ENCODE measurements at places on chromosomes 7 and 10. TPM values are rescaled to one million over a fixed set of nuclear protein-coding genes. Genes with fewer than 3 reads are reported as not detected.

DNA sequence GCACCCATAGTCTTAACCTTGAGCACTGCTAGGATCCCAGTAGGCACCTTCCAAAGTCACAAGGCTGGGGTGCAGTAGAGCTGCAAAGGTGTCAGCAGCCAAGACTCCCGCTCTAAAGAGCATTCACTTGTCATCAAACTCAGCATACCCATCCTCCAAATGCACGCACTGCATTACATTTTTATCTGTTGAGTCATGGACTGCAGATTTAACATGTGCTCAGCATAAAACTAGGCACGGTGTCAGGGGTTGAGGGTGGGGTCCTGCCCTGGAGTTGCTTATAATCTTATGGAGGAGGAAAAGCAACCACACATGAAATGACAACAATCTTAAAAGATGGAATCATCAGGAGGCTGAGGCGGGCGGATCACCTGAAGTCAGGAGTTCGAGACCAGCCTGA, 102.6 kb downstream of the PARP12 start:
- no peak overlapping the region for H3K4me3 ChIP-seq
- H3K27ac ChIP-seq: no peak overlapping the region
- H3K4me1 ChIP-seq: peaks cover 2% of the 10 kb centered on the region
- DNase-seq: no peak
- peaks cover 2% of the 10 kb centered on the region for H3K27me3 ChIP-seq
- no peaks in the 10 kb centered on the region for H3K36me3 ChIP-seq

Gene PEX1
- 21.8 TPM for total RNA-seq

Gene ZNF33A
- total RNA-seq: 58.6 TPM

DNA sequence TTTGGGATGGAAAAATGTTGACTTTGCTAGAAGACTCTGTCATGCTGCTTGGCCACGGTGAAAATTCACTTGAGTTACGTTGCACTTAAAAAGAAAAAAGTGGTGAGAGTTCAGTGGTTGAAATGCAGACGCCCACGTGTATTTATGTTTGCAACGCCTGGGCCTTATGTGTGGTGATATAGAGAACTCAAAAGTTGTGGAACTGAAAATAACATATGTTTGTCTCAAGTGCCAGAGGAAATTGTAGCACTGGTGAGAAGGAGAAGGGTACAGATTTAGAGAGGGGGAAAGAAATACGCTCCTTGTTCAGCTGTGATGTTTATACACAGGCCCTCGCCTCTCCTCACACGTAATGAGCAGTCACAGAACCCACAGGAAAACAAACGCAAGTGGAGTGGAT, 73.6 kb downstream of the EMX2 start:
- no peak overlapping the region for H3K4me3 ChIP-seq
- peaks cover 5% of the 10 kb centered on the region for H3K27me3 ChIP-seq
- H3K27ac ChIP-seq: no peak overlapping the region
- H3K36me3 ChIP-seq: no peaks in the 10 kb centered on the region
- H3K4me1 ChIP-seq: no peaks in the 10 kb centered on the region
- no peak for DNase-seq

DNA sequence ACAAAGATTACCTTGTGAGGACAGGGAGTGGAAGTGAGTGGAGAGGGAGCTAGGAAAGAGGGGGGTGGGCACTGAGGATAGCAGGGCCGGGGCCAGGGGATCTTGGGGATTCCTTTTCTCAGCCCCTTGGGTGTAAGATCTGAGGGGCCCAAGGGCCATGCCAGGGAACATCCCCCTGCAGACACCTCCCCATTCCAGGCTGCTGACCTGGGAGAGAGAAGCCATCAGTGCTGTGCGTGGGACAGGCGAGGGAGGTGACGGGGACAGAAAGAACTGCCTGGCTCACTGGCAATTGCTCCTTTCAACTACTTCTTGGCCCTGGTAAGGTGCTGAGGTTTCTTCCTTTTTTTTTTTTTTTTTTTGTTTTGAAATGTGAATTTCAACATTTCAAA, 12.0 kb upstream of the BTBD16 start:
- H3K4me3 ChIP-seq: no peak overlapping the region
- no peak overlapping the region for H3K27ac ChIP-seq
- no peak for DNase-seq
- H3K36me3 ChIP-seq: no peaks in the 10 kb centered on the region
- H3K27me3 ChIP-seq: peaks cover 10% of the 10 kb centered on the region

DNA sequence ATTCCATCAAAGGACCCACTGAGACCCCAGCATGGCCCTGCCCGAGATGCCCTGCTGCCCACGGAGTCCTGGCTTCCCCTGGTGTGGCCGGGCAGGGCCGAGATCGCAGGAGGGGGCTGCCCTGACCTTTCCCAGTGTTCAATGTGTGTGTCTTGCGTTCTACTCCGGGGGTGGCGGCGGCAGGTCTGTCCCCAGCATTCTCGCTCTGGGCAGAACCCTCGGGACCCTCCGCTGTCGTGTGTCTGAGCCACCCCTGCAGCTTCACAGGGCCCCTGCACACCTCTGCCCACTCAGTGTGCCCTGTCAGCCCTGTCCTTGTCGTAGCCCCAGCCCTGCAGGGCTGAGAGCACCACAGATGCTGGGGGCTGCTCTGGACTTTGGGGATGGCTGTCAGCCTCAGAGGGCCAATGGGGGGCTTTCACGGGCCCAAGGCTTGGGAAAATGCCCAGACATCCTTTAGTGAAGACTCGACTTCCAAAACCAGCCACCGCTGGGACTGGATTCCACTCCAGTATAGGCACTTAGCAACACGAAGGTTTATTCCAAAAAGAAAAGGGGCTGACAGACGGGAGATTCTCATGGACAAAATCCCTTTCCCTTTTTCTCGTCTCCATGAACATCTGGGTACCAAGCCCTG, 30.0 kb upstream of the KNDC1 start:
- peaks cover 6% of the 10 kb centered on the region for H3K27me3 ChIP-seq
- H3K4me3 ChIP-seq: no peak overlapping the region
- H3K4me1 ChIP-seq: peaks cover 17% of the 10 kb centered on the region

Gene FBXO24
- total RNA-seq: 1.9 TPM

GRCh38 chr10:44749151-44749550, 162.0 kb upstream of the TMEM72 start:
- no peak overlapping the region for H3K4me3 ChIP-seq
- H3K4me1 ChIP-seq: no peaks in the 10 kb centered on the region
- DNase-seq: no peak
- H3K36me3 ChIP-seq: no peaks in the 10 kb centered on the region

- H3K36me3 ChIP-seq: no peaks in the 10 kb centered on the region
- H3K4me3 ChIP-seq: no peak overlapping the region
- no peak for DNase-seq
- H3K27ac ChIP-seq: no peak overlapping the region
- peaks cover 41% of the 10 kb centered on the region for H3K27me3 ChIP-seq
- H3K4me1 ChIP-seq: peaks cover 12% of the 10 kb centered on the region
Observed at GRCh38 chr7:122884186-122884585, 2.1 kb downstream of the CADPS2 start.

Gene NME8
- not detected for total RNA-seq

DNA sequence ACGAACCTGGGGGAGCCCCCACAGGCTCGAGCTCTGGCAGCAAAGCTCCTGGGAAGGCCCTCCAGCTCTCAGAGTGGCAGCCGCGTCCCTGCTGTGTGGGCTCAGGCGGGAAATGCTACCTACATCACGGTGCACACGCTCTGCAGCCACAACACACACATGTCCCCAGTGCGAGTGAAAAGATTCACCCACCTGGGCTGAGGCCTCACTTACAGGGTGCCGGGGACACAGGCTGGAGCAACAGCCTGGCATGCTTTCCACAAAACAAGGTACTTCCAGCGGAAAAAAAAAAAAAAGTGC, 410.4 kb upstream of the FOXK1 start:
- no peak overlapping the region for H3K27ac ChIP-seq
- no peaks in the 10 kb centered on the region for H3K36me3 ChIP-seq
- H3K27me3 ChIP-seq: no peaks in the 10 kb centered on the region

Gene TAX1BP1
- 64.7 TPM for total RNA-seq

Gene PAOX
- 14.1 TPM for total RNA-seq

Gene AGR3
- not detected for total RNA-seq

DNA sequence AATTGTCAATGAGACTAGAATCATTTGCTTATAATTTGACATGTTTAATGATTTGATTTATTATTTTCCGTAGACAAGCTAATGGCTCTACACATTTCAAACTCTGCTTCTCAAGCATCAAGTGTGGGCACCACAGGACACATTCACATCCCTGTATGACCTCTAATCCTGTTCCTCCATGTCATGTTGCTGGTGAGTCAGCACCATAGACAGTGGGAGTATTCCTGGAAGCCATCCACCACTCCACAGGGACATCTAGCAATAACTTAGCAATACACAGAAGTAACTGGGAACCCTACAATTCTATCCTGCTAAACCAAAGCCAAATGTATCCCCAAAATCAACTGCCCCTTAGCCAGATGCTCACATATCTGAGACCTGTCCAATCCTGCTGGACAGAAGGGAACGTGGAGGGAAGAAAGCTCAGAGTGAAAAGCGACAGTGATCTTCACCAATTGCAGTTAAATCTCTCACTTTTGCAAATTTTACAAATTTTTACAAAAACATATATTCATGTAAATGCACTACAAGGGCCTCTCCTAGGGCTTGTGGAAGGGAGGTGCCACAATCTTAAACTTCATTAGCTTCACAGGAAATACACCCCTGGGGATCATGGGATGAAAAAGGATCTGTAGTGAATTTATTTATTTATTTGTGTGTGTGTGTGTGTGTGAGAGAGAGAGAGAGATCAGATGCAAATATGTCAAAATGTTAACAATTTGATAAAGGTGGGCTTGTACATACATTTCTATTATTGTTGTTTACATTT, 126.5 kb downstream of the GFRA1 start:
- no peak for DNase-seq
- no peak overlapping the region for H3K4me3 ChIP-seq
- H3K27me3 ChIP-seq: no peaks in the 10 kb centered on the region
- no peaks in the 10 kb centered on the region for H3K36me3 ChIP-seq

DNA sequence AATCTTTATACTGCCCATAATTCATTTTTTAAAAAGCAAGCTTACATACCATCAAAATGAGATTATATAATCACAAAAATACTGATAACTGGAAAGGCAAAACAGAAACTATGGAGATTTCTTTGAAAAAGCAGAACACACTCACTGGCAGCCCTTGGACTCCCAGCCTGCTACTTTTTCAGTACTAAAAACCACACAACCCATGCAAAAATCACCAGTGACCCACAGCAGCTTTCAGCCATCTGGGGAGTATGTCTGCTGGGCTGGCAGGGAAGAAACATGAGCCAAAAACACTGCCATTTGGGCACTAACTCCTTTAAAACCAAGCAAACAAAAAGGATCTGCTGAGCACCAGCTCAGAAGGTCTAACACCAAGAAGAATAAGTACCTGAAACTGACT, 80.0 kb upstream of the DDC start:
- no peak overlapping the region for H3K4me3 ChIP-seq
- no peak overlapping the region for H3K27ac ChIP-seq
- H3K4me1 ChIP-seq: no peaks in the 10 kb centered on the region
- DNase-seq: no peak

Gene PPRC1
- total RNA-seq: 65.1 TPM

Gene GPR15LG
- total RNA-seq: not detected

Gene SUN3
- not detected for total RNA-seq

Gene CDHR1
- 2.8 TPM for total RNA-seq

DNA sequence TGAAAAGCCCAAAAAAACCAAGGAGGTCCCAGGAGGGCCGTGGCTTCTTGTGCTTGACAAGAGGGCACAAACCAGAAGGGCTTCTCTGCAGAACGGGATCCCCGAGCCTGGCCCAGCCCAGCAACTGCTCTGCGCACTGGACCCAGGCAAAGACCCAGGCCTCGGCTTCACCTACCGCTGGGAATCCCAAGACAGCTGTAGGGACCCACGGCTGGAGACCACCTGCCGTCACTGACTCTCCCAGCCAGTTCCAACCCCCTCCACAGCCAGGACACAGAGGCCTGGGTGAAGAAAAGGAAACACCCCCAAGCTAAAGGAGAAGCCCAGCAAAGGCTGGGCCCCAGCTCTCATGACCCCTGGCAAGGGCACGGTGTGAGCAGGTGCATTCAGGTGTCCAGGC, 24.3 kb downstream of the PDGFA start:
- H3K4me3 ChIP-seq: no peak overlapping the region
- peaks cover 3% of the 10 kb centered on the region for H3K36me3 ChIP-seq
- no peak for DNase-seq
- H3K27ac ChIP-seq: no peak overlapping the region

Gene COBL
- total RNA-seq: not detected

- H3K4me1 ChIP-seq: no peaks in the 10 kb centered on the region
- H3K4me3 ChIP-seq: no peak overlapping the region
- no peaks in the 10 kb centered on the region for H3K27me3 ChIP-seq
- no peak for DNase-seq
Observed at GRCh38 chr7:14805105-14805719, 97.3 kb downstream of the DGKB start.

Gene CDH23
- total RNA-seq: 0.17 TPM

DNA sequence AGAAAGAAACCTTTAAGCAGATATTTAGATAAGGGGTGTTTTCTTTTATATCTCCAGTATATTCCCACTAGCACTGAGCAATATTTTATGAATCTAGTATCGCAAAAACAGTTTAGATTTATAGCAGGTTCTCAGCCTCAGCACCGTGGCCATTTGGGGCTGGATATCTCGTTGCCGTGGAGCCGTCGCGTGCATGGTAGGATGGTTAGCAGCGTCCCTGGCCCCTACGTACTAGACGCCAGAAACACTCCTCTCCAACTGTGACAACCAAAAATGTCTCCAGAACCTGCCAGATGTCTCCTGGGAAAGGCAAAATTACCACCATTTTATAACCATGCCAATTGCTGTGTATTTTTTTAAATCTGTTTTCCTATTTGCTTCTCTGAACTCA, 172.9 kb downstream of the CACNB2 start:
- no peak overlapping the region for H3K4me3 ChIP-seq
- peaks cover 3% of the 10 kb centered on the region for H3K27me3 ChIP-seq
- H3K4me1 ChIP-seq: no peaks in the 10 kb centered on the region
- H3K27ac ChIP-seq: no peak overlapping the region
- H3K36me3 ChIP-seq: no peaks in the 10 kb centered on the region

DNA sequence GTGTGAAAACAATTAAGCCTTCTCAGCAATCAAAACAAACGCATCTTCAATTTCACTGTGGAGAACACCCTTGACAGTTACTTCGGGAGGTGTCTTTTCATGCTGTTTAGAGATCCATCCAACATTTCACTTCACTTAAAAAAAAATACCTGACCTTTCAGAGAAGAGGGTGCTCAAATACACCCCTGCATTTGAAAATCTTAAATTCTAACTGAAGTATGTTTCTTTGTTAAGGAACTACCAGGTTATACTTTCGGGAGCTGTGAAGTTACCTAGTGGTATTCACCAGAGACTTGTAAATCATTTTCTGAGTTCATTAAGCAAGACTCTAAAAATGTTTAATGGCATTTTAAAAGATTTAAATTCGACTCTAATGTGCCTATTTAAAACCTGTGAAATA, 38.8 kb downstream of the CNPY1 start:
- no peak for DNase-seq
- H3K36me3 ChIP-seq: no peaks in the 10 kb centered on the region
- H3K4me3 ChIP-seq: no peak overlapping the region
- H3K27ac ChIP-seq: no peak overlapping the region

- H3K27ac ChIP-seq: no peak overlapping the region
- DNase-seq: no peak
- no peaks in the 10 kb centered on the region for H3K27me3 ChIP-seq
- no peak overlapping the region for H3K4me3 ChIP-seq
Observed at GRCh38 chr10:131167036-131167860, 144.3 kb downstream of the TCERG1L start.

Gene CPA4
- total RNA-seq: not detected
